ENCODE measurements at places on chromosomes 2 and 18. TPM values are rescaled to one million over a fixed set of nuclear protein-coding genes. Genes with fewer than 3 reads are reported as not detected.

- ATAC-seq, result peak; percentile 96
Measured at GRCh38 chr18:77038182-77038858, 94.3 kb downstream of the MBP start.

DNA sequence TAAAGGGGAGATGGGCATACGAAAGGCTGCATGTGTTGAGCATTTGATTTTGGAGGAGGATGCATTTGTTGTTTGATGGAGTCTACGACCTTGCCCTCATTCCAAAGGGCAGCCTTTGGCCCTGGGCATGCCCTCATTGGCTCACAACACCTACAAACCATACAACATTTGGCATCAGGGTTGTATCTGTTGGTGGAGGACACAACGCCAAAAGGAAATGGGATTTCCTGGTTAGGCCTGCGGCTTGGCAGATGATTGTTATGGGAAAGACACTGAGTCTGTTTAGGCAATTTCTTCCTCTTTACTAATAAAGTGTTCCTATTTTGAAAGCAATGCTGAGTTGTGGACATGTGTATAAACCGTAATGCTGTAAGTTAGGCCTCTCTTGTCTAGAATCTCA lies 246.9 kb downstream of the LDLRAD4 start:
- ATAC-seq, result no peak

GRCh38 chr2:145593991-145594614 lies 1074.2 kb upstream of the ZEB2 start:
- ATAC-seq, result no peak

DNA sequence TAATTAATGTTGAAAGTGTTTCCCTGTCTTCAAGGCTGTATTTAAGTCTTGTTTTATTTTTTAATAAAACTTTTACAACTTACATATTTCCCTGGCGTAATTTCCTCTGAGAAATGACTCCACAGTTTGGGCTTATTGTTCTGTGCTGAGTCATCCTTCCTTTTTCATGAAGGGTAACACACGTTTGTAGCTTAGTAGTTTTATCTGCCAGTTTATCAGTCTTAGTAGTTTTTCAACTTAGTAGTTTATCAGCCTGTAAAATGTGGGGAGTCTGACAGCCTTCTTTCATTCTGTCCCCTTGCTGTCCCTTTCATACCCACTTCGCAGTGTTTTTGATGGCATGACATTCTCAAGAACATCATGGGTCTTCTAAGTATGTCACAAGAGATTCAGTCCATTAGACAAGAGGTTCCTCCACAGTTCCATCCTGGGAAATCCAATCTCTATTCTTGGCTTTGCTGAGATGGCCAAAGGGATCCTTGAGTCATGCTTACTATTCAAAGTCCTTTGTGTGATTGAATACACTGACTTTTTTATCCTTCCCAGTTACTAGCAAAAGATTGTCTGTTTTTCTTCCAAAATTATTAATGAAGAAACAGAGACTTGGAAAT lies 60.0 kb upstream of the SGPP2 start:
- ATAC-seq, result no peak

DNA sequence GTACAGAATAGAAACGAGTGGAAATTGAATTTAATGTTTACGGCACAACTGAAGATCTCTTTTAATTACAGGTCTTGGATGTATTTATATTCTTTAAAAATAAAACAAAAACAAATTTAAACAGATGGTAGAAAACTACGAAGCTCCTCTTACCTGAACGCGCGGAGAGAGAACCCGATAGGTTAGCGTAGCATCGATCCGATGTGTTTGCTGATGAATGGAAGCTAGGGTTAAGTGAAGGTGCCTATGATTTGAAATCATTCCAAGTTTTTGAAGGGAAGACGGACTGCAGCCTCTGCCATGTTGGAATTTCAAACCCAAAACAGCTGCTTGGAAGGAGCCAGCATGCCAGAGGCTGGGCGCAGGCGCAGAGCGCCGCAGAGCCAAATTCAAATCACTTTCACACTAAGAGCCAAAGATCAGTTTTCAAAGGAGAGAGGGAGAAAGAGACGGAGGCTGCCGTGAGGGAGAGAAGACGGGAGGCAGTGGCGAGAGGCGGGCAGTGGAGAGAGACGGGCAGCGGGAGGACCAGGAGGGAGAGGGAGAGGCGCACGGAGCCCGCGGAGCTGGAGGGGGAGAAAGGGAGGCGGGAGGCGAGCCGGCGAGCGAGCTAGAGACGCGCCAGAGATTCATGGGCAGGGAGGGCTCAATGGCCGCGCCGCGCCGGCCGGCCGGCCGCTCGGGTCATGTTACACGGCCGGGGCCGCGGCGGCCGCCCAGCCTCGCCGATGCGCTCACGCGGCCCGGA lies at the start of gene FIGN:
FIGN (minus strand) TSS at position 324 of the 748 bp plus-strand sequence. CDS start 1,081 bp downstream, outside the sequence.
- peak; percentile 85 for ATAC-seq

DNA sequence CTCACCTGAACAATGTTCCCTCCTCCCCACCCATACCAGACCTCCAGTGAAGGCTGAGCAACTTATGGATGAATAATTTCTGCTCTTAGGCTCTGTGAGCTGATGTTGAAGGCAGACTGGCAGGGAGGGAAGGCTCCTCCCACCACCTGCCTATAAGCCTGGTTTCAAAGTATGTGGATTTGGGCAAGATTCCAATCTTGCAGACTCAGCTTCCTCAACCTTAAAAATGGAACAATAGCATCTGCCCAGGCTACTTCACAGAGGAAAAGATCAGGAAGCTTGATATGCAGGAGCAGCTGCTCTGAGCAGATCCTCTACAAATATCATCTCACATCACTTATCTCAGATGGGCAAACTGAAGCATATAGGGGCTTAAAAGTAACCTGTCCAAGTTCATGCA lies 112.2 kb downstream of the ZFP36L2 start:
- no peak for ATAC-seq

- ATAC-seq, result no peak
Measured at GRCh38 chr2:37599688-37600525, 71.5 kb downstream of the CDC42EP3 start.

GRCh38 chr18:45370255-45371010 lies 244.8 kb upstream of the SLC14A2 start:
- peak; percentile 81 for ATAC-seq

GRCh38 chr2:96945014-96945413 lies 41.4 kb downstream of the FAM178B start:
- ATAC-seq, result peak; percentile 93

- ATAC-seq, result no peak
Measured at GRCh38 chr18:75483662-75484061, 56.2 kb upstream of the SMIM21 start.

DNA sequence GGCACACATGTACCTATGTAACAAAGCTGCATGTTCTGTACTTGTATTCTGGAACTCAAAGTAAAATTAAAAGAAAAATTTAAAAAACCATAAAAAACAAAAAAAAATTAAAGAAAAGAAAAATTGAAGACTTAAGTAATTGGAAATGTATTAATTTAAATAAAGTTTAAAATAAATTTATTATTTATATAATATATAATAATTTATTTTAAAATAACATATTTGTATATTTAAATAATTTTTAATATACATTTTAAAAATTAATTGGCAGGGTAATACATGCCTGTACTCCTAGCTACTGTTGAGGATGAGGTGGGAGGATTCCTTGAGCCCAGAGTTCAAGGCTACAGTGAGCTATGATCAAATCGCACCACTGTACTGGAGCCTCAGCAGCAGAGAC lies 1830.6 kb upstream of the CELF4 start:
- ATAC-seq, result no peak

DNA sequence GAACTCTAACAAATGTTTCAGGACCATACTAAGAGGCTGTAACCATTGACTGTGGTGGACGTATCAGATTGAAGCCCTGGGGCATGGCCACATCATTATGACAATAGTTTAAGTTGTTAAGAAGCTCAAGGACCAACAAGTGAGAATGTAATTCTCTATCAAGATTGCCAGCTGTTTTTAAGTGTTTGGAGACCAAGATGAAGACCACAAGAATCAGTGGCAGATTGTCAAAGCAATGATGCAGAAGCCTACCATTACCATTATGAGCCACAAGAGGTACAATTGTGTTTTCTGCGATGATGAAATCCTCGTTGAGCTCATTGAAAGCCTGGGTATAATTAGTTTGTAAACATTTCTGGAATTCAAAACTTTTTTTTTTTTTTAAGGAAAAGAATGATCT lies 261.1 kb upstream of the ZEB2 start:
- ATAC-seq, result no peak

GRCh38 chr2:162261032-162261945 lies 18.0 kb upstream of the FAP start:
- ATAC-seq, result no peak

- no peak for ATAC-seq
Measured at GRCh38 chr18:74256190-74256589, 35.6 kb downstream of the CYB5A start.

GRCh38 chr18:49100226-49100968 lies 149.6 kb upstream of the SMAD7 start:
- no peak for ATAC-seq

DSG3 gene
- 0.05 TPM for total RNA-seq

PRADC1 gene
- total RNA-seq, result 14.7 TPM

NYAP2 gene
- total RNA-seq, result 4.8 TPM

GPAT2 gene
- total RNA-seq, result 5.9 TPM

SERPINB12 gene
- not detected for total RNA-seq

All from motor neuron (in vitro differentiated cells).